ENCODE measurements at places on chromosomes 7 and 10.

DNA sequence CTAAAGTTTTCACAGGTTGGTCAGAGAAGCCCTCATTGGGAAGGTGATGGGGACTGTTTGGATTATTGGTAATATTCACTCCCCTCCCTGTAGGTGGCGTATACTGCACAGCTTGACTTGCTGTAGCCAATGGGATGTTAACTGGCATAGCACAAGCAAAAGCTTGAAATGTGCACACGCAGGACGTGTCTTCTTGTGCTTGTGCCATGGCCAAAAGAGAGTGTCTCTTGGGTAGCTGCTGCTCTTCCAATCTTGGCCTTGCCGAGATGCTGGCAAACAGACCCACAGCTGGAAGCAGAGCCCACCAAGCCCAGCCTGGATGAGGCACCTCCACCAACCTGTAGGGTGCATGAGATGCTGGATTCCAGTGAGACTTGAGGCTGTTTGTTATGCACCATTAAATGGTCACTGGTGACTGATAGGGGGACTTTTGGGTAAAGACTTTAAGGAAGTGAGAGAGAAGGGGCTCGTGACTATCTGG lies 266.0 kb downstream of the GRID1 start:
- DNase-seq, result no peak

DNA sequence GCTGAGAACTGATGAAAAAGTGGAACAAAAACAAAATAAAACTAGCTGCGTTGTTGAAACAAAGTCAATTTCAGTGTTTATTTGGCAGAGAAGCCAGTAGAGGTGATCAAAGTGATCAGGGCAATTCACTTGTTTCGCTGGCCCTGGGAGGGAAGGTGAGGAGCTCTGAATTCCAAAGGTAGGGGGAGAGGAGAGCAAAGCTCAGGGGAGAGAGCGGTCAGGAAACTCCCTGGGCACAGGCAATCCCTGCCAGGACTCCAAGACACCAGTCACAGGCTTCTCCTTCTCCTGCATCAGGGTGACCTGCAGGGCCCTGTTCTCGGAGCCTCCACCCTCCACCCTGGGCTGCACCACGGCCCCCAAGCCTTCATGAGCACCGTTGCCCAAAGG lies 6.8 kb upstream of the KIAA1217 start:
- no peak for DNase-seq

DNA sequence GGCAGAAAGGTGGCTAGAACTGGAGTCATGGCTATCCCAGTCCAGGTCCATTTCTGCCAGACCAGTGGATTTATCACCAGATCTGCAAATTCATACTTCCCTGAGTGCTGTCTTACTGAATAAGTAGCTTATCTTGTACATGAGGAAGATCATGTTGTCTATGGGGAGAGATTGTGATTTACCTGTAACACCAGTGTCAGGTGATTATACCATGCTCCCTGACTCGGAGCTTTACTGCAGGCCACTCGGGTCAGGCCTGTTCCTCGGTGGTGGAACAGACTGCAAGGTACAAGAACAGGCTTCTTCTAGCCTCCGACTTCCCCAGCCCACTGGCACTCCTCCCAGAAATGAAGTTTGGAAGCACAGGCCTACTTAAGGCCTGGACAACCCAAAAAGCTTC lies 42.6 kb upstream of the DLG5 start:
- no peak for DNase-seq

GRCh38 chr7:68542831-68543230 lies 1055.4 kb upstream of the AUTS2 start:
- DNase-seq, result no peak

DNA sequence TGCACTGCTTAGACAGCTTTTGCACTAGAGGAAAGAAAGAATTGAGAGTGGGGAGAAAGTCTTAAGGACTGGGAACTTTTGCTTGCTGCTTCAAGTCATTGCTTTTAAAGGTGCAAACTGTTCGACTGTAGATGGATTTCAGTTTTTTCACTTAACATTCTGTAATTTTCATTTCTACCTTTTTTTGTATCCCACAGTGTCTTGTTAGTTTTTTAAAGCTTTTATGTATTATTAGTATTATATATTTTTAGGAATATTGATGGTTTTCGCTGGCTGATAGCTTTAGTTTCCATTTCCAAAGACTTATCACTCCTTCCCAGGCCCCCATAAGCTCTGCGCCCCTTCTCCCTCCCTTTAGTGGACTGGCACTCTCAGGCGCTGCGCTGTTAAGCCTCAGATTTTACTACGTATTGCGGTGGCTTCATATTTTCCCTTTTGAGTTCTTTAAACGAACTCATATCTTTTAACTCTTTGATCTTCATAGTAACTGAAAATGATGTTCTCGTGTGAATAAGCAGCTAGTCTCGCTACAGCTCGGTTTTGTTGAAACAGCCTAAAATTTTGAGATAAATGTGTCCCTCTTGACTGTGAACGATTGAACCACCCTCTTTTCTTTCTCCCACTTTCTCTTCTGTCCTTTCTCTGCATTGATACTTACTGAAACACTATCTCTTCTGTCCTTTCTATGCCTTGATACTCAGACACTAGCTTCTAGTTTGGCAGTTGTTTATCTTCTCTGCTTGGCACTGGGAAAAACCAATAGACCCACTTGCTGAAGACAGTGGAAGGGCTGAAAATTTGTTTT lies 2.5 kb upstream of the ETV1 start:
- no peak for DNase-seq

GRCh38 chr10:59333701-59334100 lies 28.6 kb downstream of the FAM13C start:
- no peak for DNase-seq

DNA sequence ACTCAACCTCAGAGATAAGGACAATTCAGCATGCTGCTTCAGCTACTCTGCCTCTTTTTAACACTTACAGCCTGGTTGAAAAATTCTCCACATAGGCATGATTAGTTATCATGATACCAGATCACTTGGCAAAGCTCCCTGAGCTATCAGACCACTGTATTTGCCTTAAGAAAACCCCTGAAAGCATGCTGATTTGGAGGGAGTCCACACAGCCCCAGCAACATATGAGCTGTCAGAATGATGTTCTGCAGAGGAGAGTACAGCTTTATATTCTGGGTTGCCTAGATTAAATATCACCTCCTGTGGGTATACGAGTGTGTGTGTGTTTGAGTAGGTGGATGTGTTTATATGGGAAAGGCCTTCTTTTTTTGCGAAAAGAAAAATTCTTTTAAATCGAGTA lies 170.2 kb upstream of the CHRM2 start:
- no peak for DNase-seq

- DNase-seq, result no peak
Observed at GRCh38 chr10:69459893-69460575, 8.8 kb downstream of the TSPAN15 start.

DNA sequence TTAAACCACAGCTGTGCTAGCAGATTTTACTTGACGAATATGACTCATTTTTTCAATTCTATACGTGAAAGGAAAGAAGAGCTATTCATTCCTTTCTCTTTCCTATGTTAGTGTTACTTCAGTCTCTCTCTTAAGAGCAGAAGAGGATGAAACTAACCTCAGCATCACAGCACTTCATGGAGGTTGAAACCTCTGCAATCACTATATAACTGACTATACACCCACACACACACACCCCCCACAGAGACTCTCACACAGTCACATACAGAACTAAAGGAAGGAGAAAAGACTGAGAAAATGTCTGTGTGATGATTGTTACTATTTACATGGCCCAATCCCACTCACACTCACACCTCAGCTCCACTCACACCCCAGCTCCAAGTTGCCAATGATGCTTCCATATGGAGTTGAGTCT lies 104.2 kb downstream of the KIF20B start:
- DNase-seq, result no peak

DNA sequence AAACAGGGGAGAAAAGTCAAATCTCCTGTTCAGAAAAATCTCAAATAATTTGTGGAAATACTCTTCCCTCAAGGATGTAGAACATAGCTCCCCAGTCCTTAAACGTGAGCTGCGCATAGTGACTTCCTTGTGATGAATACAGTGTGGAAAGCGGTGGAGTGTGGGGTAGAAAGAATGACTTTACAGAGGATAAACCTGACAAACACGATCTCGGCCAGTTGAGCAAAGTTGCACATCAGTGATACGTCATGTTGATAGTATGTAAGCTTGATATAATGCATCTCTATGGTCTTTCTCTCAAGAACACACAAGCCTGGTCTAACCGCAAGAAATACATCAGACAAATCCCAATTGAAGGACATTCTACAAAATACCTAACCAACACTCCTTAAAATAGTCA lies 32.0 kb upstream of the ZCCHC24 start:
- no peak for DNase-seq

GRCh38 chr10:98971464-98971863 lies 264.2 kb downstream of the HPSE2 start:
- DNase-seq, result no peak

DNA sequence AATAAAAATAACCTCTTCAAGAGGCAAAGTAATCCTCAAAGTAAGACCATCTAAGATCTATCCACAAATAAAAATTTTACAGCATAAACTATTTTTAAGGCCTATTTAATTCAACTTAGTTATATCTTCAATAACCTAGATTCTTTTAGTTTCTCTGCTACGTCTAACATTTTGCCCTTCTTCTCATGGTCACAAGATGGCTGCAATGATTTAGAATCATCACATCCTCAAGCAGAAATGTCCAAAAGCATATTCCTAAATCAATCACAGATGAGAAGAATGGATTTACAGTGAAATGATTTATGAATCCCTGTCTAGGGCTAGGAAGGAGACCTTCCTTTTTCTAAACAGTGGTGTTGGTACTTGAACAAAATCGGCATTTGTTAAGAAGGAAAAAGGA lies 304.7 kb downstream of the ARHGAP12 start:
- DNase-seq, result no peak

DNA sequence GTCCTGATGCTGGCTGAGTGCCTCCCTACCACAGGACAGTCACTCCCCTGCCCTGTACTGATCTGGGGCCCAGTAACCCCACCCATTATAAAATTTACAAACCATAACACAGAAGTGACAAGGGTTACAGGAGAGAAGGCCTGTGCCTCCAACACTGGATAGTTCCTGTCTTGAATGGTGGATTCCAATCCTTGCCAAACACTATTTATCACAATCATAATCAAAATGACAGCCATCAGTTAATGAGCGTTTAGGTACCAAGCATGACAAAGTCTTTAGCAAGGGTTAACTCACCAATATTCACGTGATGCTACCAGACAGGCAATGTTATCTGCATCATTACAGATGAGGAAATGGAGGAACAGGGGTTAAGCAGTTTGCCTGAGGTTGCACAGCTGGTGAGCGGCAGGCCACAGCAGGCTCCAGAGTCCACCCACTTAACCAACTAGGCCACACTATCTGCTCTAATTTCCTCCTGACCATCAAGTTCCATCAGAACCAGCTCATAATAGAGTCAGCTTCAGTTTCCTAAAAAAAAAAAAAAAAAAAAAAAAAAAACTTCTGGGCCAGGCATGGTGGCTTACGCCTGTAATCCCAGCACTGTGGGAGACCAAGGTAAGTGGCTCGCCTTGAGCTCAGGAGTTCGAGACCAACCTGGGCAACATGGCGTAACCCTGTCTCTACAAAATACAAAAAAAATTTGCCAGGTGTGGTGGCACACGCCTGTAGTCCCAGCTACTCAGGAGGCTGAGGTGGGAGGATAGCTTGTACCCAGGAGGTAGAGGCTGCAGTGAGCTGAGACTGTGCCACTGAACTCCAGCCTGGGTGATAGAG lies 14.2 kb downstream of the PDLIM1 start:
- DNase-seq, result no peak

DNA sequence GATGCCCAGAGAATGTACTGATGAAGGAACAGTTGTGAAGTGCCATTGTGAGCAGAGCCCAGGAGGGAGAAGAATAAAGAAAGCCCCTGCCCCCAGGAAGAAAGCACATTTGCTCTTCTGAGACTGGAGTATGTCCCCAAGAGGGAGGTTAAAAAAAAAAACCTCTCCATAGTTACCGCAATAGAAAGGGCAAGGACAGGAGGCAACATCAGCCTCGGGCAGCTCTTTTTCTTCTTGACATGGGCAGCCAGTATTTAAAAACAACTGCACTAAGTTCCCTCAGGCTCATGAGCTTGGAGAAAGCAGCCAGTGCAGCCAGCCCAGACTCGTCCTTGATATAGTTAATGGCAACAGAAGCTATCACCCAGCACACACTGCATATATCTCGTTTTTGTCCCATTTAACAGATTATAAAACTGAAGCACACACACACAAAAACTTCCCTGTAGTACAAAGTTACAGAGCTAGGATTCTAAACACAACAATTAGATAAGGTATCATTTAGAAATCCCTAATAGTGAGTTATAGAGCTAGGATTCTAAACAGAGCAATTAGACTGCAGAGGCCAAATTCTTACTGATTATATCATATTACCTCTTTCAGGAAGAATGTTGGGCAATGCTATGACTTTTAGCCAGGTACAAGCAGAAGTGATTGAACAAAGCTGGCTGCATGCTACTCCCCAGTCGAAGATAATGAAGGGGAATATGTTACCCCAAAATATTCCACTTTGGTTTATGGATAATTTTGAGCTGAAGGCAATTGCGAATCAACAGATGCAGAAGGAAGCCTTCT lies 823.5 kb downstream of the GRID1 start:
- no peak for DNase-seq

DNA sequence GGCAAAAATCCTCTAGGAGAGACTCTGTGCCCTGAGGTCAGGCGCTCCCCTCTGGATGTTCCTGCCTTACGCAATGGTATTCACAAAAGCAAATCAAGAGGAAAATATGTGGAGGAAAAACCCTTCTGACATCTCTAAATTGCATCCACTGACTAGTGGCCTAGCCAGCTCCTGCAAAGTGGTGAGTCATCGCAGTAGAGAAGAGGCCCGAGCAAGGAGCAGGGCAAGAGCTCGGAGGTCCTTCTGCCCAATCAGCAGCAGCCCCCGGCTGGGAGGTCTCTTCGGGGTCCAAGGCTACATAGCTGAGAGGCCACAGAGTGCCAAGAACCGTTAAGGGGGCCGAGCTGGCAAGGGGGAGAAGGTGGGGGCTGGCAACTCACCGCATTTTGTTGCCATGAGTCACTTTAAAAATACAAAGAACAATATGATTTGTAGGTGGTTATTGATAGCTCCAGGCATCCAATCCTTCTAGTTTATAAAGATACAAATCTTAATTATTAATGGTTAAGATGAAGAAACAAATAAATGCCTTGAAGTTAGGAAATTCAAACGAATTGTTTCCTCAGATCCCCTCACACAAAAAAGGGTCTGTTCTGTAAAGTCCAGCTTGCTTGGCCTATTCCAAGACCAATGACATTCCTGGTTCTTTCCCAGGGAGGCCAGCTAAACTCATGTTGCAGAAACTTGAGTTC lies 161.6 kb downstream of the PKD1L1 start:
- peak; percentile 96 for DNase-seq

Measured in HFF-Myc (cell line).